Right renal pelvis (tissue), 4 donors: ENCODE measurements at places on chromosomes 5 and 9. TPM values are rescaled to one million over a fixed set of nuclear protein-coding genes. Genes with fewer than 3 reads are reported as not detected.

DNA sequence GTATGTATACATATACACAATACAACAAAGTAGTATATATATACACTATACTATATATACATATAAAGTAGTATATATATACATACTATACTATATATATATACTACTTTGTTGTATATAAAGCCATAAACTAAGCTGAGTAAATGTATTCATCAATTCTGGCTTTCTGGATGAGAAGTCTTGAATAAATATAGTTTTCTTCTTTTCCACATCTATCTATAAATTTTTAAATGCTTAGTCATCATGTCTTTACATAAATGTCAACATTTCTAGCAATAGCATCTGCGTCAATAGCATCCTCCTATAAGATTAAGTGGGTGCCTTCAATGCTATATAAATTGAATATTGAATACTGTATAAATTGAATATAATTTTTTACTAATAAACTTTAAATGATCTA, 63.1 kb upstream of the COX7C start:
- DNase-seq: no peak

DNA sequence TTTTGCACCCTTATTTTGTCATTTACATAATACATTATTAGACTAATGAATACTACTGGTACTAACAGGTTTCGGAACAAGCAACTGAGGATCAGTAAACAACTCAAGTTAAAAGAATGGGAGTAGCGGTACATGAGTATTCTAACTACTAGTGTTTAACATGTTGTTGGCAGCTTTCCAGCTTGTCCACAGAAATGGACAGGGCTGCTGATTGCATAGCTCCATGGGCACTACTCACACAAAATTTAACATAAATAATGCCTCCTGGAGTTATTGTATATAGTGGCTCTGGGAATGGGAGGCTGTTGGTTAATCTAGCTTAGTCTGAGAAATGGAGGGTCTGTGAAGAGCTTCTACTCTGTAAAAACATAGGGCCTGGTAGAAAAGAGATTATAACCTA, 6.7 kb downstream of the NCBP1 start:
- no peak for DNase-seq

PCDHGA4 gene
- 2.4 TPM for polyA plus RNA-seq

OTP gene
- polyA plus RNA-seq: not detected

GRCh38 chr9:123389070-123389469, 33.1 kb downstream of the CRB2 start:
- DNase-seq: no peak

GRCh38 chr9:85876628-85877027, 64.3 kb upstream of the NAA35 start:
- no peak for DNase-seq

GRCh38 chr5:125452991-125453390, 706.6 kb upstream of the ZNF608 start:
- DNase-seq: no peak

GRCh38 chr5:91160714-91161285, 222.3 kb downstream of the ARRDC3 start:
- no peak for DNase-seq

DNA sequence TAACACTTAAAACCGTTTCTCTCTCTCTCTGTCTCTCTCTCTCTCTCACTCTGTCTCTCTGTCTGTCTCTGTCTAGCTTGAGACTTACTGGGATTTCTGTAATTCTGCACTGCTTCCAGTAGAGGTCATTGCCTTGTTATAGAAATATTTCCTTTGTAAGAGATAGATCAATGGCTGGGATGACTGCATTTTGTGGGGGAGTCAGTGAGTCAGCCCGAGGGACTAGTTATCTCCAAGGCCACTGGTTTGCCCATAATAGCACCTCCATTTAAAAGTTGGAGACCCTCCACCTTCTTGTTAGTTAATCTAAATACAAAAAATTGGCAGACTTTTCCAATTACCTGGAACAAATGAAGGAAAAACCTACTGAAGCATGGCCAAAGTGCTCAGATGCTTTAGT, 547.2 kb downstream of the LRRC70 start:
- DNase-seq: no peak

DNA sequence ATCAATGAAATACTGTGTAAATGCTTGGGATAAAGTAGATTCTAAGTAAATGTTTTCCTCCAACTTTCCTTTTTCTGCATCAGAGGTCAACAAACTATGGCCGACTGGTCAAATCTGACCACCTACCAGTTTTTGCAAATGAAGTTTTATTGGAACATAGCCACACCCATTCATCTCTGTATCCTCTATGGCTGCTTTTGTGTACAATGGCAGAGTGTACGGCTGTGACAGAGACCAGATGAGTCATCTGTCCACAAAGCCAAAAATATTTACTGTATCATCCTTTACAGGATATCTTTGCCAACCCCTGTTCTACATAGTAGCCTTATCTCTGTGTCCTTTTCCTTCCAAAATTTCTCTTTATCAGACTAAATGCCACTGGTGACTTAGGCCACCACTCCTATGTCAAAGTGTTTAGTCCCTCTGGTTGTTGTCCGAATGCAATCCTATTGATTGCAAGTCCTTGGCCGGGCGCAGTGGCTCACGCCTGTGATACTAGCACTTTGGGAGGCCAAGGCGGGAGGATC, 218.4 kb upstream of the KLF4 start:
- no peak for DNase-seq
